Activated B cell treated with CpG ODN at 0.5 μM for 24 hours (primary cell): ENCODE measurements at places on chromosomes 2 and 18. TPM values are rescaled to one million over a fixed set of nuclear protein-coding genes. Genes with fewer than 3 reads are reported as not detected.

The KCNJ13 gene
- total RNA-seq, result not detected in 2 replicates

GRCh38 chr2:189254268-189254883 lies 74.8 kb upstream of the COL5A2 start:
- DNase-seq, result no peak

GRCh38 chr2:163044114-163044513 lies 205.5 kb upstream of the KCNH7 start:
- DNase-seq, result no peak

GRCh38 chr18:34840256-34840826 lies 130.2 kb downstream of the DTNA start:
- DNase-seq, result no peak

DNA sequence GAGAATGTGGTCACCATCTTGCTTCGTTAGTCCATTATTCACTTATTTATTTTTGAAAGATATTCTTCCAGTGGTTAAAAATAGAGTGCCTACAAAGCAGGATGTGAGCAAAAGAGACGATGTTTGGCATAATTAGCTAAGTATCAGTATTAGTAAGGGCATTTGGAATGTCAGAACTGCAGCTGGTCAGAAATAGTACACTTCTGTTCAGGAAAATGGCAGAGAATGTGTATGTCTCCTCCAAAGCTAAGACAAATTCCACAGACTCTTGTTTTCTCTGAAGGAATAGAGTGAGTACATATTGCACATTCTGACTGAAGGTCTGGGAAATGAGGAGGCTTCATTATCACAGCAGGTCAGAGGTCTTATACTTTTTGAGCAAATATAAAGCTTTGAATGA lies 209.0 kb downstream of the L3MBTL4 start:
- no peak for DNase-seq

DNA sequence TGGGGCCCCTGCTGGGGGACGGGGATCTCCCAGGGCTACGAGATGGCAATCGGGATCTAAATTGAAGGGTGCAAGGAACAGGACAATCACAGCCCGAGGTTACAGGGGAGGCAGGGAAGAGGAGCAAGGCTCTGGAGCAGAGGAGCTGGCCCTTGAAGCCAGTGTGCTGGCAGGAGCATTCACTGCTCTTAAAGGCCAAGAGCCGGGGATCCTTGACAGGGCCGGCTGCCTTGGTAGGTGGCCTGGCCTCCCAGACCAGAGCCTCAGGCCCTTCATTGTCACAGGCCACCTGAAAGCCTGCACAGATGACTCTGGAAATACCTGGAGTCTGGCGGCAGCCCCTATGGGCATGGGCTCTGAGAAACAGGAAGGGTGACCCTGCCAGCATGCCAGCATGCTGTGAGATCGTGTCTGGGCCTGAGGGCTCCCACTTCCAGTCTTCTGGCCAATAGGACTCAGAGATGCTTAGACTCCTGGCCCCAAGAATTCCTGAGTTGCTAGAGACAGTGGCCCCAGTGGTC lies 38.7 kb downstream of the PDIA6 start:
- DNase-seq, result no peak

DNA sequence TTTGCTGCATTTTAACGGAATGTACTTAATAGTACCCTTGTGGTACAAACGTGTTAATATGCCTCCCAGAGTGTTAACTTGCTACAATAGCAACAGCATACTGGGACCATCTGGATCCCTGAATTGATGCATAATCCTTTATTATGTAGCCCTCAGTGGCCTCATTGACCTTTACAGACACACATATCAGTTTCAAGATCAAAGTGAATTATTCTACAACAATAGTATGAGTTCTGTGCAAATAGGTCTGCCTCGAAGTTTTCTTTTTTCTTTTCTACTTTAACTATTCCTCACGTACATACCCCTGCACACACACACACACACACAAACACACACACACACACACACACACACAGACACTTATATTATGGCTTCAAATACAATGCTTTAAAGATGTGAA lies 1622.1 kb downstream of the LRP1B start:
- DNase-seq, result no peak
